NCI-H1930 (cell line): ENCODE measurements at places on chromosomes 12 and 14.

DNA sequence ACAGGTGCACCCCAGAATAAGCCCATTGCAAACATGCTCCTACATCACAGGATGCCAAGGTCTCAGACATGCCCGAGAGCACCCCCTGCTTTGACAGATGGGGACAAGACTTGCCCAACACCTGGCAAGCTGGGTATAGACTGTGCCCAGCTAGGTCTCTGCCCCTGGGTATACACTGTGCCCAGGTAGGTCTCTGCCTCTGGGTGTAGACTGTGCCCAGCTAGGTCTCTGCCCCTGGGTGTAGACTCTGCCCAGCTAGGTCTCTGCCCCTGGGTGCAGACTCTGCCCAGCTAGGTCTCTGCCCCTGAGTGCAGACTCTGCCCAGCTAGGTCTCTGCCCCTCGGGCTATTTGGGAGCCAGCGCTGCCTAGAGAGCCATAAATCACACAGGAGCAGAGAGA, 85.9 kb downstream of the CCDC88C start:
- DNase-seq: no peak

DNA sequence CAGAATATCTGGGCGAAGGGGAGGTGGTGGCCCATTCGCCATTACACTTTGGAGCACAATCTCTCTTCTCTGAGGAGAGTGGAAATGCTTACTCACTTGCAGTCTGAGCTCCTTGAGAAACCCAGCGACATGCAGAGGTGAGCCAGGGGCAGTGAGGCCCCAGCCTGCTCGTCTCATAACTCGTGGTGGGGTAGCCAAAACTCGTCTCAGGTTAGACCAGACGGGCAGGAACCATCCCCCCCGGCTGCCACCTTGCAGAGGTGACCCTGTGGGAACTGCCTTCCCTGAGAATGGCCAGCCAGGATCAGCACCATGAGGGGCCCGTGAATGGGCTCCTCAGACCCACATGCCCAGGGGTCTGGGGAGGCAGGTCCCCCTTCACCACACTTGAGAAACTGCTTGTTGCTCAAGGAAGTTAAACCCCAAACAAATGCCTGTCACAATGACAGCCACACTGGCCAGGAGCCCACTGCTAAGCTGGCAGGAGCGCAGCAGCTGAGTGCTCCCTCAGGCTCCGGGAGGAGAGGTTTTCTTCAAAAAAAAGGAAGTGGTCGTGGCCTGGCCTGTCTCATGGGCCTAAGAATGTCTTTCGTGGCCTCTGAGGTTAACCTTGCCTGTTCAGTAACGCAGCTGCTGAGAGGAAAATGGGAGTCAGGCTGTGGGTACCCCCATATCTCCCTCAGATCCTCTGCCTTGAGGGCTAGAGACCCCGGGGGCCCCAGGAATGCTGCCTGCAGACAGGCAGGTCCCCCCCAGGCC, 9.2 kb upstream of the ALDH2 start:
- DNase-seq: no peak

- no peak for DNase-seq
Observed at GRCh38 chr14:33490555-33490954, 460.3 kb downstream of the EGLN3 start.

DNA sequence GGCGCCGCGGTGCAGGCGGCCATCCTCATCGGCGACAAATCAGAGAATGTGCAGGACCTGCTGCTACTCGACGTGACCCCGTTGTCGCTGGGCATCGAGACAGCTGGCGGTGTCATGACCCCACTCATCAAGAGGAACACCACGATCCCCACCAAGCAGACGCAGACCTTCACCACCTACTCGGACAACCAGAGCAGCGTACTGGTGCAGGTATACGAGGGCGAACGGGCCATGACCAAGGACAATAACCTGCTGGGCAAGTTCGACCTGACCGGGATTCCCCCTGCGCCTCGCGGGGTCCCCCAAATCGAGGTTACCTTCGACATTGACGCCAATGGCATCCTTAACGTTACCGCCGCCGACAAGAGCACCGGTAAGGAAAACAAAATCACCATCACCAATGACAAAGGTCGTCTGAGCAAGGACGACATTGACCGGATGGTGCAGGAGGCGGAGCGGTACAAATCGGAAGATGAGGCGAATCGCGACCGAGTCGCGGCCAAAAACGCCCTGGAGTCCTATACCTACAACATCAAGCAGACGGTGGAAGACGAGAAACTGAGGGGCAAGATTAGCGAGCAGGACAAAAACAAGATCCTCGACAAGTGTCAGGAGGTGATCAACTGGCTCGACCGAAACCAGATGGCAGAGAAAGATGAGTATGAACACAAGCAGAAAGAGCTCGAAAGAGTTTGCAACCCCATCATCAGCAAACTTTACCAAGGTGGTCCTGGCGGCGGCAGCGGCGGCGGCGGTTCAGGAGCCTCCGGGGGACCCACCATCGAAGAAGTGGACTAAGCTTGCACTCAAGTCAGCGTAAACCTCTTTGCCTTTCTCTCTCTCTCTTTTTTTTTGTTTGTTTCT, 1.7 kb downstream of the HSPA2 start:
- no peak for DNase-seq

DNA sequence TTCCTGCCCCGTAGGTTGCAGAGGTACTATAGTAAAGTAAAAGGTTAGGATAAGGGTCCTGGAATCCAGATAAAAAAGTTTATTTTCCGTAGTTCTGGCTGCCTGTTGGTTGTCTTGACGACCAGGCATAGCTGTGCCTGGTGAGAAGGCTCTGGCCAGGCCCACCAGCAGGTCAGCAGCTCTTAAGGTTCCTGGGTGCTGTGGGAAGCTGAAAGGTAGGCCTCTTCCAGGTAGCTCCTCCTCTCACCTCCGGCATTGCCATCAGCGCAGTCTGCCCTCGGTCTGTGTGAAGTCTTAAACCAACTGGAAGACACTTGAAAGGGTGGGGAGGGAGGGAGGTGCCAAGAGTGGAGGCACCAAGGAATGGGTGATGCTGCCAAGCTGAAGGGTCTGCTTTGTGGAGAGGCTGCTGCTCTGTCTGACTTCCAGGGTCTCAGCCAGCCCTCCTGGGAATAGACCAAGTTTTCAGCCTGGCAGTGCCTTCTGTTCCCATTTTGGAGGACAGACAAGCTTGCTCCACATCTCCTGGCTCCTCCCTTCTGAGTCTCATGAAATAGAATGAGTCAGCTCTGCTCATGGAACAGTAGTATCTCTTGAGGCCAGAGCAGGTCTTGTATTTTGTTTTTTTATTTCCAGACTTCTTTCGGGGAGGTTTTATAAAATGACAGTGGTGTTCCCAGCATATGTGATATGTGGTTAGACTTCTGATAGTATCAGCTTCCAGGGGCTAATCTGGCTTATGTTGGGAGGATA, 5.2 kb upstream of the ACADS start:
- DNase-seq: no peak

DNA sequence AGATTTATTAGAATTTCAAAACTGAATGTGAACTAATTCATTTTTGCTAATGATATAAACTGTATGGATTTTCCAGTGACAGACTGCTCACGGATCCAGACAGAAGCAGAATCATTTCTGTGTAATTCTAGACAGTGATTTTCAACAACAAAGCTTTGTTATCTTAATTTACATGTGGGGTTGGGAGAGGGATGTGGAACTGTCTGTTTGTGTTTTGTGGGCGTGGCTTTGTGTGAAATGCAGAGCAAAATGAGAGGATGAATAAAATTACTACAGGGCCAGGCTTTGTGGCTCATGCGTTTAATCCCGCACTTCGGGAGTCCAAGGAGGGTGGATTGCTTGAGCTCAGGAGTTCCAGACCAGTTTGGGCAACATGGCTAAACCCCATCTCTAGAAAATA, 834.7 kb downstream of the GALC start:
- no peak for DNase-seq
